Breast epithelium (tissue), 4 donors: ENCODE measurements at places on chromosomes 4 and X. TPM values are rescaled to one million over a fixed set of nuclear protein-coding genes. Genes with fewer than 3 reads are reported as not detected.

DNA sequence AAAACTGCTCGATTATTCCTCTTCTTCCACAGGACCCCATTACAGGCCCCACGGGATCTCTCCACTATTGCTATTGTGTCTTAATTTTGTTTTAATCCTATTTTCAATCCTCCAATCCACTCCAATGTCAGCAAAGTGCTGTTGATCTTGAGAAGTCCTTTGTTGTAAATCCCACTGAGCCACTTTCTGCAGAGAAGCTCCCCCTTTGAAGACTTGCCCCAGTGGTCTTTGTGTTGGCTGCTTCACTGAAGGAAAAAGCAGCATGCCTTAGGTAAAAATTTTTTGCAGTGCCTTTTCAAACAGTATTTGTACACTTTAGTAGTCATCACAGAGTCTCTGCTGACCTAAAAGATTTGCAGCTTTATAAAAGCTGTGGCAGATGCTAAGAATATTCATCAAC lies 252.0 kb upstream of the SLC7A11 start:
- DNase-seq: no peak

GRCh38 chr4:119244344-119244743 lies 31.8 kb downstream of the USP53 start:
- no peak for DNase-seq

DNA sequence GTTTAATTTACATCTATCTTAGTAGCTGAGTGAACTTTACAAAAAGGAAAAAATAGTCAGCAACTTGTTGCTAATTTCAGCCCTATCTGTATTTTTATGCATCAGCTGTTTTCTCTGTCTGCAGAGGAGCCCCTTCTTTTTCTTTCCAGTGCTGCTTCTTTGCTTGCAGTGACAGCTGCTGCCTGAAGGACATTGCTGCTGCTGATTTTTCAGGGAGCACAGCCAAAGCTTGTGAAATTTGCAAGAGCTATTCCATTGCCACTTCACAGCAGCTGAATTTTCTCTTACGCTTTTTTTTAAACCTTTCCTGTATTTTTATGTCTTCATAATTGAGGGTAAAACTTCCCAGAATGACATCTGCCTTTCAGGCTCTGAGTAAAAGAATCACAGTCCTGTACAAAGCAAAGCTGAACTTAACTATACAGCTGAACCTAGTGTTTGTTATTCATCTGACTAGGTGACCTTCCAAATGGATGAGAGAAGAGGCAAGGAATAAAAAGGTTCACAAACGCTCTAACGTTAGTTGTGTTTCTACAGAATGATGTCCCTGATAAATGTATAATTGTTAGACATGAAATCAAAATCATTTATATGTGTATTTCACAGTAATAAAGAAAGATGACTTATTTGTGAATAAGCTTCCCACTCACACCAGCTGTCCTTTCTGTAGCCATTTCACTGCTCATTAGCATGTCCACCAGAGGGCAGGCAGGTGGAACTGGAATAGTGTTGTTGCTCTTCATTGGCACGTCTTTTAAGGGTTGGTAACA lies 541.4 kb downstream of the ADGRL3 start:
- DNase-seq: no peak

DNA sequence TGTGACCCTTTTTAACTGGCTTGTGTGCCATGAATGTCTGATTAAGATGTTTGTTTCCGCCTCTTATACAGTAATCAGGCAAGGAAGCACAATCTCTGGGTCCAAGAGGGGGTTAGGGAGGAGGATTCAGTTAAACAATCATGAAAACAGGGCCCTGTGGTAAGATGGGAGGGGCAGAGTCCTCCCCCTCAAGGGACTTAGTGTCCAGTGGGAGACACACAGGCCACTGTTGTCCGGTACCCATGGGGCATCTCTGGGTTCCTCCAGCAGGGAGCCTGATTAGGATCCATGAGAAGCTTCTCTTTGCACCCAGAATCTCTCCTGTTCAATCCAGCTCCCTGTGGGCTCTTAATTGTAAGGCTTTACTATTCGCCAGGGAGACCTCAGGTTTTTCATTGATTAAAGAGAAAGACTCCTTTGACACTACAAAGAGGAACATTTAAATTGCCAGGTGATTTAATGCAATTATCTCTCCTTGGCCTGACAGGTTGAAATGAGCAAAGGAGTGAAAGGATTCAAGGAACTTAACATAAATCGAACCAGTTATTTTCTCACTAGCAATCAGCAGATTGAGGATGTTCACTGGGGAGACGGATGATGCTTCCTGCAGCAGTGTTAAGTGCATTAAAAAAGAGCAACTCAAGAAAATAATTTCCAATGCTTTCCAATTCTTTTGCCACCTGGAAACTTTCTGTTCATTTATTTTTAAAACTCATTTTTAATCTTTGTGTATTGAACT lies 225.4 kb downstream of the PTTG2 start:
- no peak for DNase-seq

DNA sequence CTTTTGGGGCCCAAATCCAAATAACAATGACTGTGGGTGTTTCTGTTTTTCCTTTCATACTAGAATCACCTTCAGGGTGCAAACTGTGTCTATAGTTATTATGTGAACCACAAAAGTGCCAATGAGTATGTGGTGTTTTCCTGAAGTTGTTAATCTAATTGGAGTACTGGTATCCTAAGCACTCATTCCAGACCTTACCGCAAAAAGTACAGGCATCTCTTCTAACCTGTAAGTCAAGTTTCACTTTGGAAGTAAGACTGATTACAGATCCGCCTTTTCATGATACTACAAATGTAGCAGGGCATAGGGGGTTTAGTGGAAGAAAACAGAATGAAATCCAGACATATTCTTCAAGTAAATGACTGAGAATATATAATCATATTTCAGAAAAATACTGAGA lies 16.1 kb downstream of the COQ2 start:
- no peak for DNase-seq

GRCh38 chrX:50813843-50814661 lies at the start of gene SHROOM4:
TSS of gene SHROOM4 (minus strand) at chrX:50814194. CDS start at chrX:50814018, 176 bp downstream.
- DNase-seq: peak; percentile 24

GRCh38 chr4:182869697-182870096 lies 47.5 kb downstream of the DCTD start:
- DNase-seq: no peak

DNA sequence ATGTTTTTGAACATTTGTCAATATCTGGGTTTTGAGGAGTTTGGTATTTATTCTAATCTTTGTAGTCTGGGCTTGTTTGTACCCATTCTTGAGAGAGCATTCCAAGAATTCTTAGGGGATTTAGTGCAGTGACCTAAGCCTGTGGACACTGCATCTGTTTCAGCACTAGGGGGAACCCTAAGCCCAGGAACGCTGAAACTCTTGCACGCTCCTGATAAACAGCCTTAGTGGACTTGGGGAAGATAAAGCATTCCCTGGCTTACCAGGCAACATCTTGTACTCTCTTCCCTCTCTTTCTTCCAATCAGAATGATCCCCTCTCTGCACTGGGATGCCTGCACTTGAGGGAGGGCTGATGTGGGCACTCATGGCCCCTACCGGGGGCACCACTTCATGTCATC lies 654.9 kb upstream of the HTR2C start:
- DNase-seq: no peak

GRCh38 chr4:48127231-48127630 lies 6.8 kb downstream of the TXK start:
- no peak for DNase-seq

DNA sequence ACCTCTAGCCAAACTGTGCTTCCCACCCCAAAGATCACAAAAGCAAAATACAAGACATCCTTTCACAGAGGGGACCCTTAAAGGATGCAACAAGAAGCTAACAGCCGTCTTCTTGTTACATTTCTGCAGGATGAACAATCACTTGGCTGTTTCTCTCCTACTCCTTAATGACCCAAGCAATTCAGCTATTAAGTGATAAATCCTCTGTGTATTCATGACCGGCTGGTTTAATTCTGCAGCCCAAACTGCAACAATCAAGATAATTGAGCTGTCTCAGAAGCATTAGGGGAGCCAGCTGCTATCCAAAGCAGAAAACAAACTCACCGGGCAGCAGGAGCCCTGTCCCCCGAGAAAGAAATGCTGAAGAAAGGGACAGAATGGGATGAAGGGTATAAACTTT lies 85.9 kb upstream of the ACSL4 start:
- no peak for DNase-seq

DNA sequence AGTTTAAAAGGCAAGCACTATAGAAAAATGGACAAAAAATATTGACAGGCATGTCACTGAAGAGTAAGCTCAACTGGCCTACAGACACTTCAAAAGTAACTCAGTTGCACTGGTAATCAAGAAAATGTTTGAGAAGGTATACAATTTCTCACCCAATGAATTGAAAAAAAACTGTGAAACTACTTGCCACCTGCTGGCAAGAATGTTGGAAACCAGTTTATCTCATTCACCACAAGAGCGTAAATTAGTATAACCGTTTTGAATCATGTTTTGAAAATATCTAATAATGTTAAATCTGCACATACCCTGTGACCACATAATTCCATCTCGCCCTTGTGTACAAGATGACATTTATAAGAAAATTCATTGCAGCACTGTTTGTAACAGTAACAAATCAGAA lies 31.7 kb downstream of the TXK start:
- no peak for DNase-seq

DNA sequence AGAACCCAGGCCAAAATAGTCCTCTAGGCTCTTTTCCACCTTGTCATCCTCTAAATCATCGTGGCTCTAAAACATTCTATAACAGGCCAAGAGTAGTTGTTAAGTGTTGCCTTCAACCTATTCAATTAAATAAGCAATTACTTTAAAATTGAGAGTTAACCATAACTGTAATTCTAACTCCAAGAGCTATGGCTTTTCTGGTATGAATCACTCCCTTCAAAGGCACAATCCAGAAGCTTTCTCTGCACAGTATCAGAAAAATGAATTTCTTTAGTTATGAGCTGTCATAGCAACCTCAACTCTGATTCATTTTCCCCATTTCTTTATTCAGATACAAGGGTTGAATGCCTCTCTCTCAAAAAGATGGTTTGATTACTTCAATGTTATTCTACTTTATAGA lies 21.7 kb downstream of the INPP4B start:
- DNase-seq: no peak

DNA sequence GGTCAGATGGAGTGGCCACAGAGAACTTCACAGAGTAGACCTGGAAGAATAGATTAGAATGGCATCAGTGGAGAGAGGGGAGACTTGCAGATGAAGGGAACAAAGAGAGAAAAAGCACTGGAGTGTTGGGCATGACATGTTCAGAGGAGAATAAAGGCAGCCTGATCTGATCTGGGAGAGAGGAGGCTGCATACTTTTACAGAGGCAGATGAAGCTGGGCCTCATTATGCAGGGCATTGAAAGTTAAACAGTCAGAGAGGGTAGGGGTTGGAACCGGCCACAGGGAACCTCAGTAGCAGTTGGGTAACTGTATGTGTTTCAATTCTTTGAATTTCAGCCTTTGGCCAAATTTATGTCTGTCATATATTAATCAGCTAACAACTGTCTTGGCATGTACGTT lies 61.2 kb downstream of the SH3BGRL start:
- no peak for DNase-seq

DNA sequence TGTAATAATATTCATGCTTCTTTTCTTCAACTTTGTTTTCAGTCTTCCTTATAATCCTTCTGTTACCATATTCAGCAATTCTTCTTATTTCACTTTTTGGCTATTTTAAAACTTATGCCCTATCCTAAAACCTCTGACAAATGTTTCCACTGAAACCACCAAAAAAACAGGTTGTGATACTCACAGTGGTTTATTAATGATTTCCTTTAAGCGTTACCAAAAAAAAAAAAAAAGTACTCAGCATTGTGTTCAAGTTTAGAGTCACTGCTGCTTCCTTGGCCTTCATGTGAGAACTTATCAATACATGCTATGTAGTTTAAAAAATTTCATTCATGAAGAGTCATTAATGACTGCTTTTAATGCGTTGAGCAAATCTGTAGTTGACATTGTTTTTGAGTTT lies 35.4 kb upstream of the UGT2A3 start:
- no peak for DNase-seq

- no peak for DNase-seq
Observed at GRCh38 chrX:18920566-18920965, 63.3 kb downstream of the PHKA2 start.

DNA sequence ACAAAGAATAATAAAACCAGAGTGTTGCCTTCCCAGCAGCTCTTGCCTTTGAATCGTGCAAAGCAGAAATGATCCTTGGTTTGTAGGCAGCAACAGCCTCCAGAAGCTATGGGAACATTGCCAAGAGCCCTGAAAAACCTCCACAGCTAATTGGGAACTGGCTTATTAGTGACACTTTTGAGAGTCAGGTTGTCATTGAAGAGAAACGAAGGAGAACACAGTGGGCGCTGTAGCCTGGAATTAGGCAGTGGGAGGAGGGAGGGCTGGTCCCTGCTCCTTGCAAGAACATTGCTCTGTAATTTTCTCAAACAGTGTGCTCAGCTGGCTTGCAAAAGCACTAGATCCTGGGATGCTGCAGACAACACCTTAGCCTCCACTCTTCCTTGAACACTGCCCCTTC lies 331.5 kb upstream of the EMCN start:
- DNase-seq: no peak

DNA sequence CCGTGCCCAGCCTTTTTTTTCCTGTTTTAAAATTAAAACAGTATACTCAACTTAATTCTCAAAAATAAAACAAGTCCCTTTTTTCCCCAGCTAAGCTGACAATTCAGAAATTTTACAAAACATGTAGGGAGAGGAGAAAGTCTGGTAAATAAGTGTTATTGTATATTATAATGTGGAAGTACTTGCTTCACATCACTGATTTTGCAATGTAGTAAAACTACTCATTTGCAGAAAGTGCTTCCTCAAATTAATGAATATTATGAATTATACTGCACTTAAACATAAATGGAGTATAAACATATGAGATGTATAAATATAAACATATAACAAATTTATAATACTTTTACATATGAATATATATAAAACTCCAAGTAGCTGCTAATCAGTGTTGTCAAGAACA lies 11.6 kb upstream of the H2AZ1 start:
- no peak for DNase-seq

- no peak for DNase-seq
Observed at GRCh38 chrX:71111141-71111843, at the start of gene IL2RG. TSS of gene IL2RG (minus strand) at chrX:71111577. CDS start at chrX:71111539, 38 bp downstream.

- DNase-seq: no peak
Observed at GRCh38 chr4:82984459-82984858, 26.2 kb downstream of the LIN54 start.

The TKTL2 gene
- total RNA-seq: not detected

The ARAP2 gene
- total RNA-seq: 21.3 TPM

The TMEM156 gene
- total RNA-seq: 7.5 TPM

The PAGE1 gene
- not detected for total RNA-seq

The GPR34 gene
- total RNA-seq: 18.0 TPM

The GPRASP2 gene
- total RNA-seq: 13.1 TPM
